ENCODE measurements at places on chromosomes 11 and 22.

- no peak for DNase-seq
Measured at GRCh38 chr11:46112961-46113607, 8.2 kb downstream of the PHF21A start.

- DNase-seq = no peak
Measured at GRCh38 chr11:56509439-56509838, 18.3 kb upstream of the OR5M8 start.

DNA sequence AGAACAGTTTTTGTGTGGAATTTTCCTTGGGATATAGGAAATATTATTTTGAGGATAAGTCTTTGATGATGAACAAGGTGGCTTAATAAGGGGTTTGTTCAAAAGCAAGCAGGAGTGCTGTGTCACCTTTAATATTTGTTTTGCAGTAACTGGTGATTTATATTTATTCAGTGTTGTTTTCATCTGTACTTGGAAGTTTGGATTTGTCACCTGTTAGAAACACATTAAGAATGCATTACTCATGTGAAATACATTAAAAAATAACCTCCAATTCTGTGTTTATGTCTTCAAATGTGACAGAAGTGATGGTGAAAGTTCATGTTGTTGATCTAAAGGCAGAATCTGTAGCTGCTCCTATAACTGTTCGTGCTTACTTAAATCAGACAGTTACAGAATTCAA, 70.5 kb downstream of the DKK3 start:
- no peak for DNase-seq

DNA sequence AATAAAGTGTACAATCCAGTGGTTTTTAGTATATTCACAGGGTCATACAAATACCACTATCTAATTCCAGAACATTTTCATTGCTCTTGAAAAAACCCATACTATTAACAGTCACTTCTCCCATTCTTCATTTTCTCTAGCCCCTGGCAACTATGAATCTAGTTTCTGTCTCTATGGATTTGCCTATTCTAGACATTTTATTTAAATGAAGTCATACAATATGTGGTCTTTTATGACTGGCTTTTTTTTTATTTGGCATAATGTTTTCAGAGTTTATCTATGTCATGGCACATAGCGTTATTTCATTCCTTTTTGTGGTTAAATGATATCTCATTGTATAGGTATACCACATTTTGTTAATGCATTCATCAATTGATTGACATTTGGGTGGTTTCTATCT, 59.4 kb downstream of the KDM2A start:
- DNase-seq = no peak
